ENCODE measurements at places on chromosomes 6 and 20.

DNA sequence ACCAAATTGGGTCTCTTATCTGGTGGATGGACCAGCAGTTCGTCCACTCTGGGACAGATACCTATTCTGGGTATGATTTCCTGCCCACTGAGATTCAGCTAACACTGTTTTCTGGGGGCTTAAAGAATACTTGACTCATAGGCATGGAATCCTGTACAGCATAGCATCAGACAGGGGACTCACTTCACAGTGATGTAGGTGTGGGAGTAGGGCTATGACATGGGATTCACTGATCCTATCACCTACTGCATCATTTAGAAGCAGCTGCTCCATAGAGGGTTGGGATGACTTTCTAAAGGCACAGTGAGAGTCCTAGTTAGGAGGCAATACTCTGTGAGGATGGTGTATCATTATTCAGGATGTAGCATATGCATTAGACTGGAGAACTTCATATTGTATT lies 74.5 kb upstream of the AHI1 start:
- no peak for DNase-seq

DNA sequence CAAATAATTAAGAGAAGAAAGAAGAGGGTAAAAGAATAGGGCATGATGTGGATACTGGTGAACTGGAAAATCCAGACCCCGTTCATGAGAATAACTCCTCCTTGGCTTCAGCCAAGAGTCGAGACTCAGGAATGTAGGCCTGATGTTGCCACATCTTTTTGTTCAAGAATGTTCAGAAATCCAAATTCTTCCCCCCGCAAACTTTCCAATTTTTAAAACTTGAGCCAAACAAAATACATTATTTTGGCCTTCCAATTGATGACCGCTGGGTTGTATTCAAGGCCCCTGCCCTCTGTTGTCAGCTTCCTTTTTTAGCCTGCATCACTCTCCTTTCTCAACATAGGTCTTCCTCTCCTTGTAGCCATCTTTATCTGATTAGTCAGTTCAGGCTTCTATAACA lies 106.1 kb downstream of the TNFAIP3 start:
- no peak for DNase-seq

DNA sequence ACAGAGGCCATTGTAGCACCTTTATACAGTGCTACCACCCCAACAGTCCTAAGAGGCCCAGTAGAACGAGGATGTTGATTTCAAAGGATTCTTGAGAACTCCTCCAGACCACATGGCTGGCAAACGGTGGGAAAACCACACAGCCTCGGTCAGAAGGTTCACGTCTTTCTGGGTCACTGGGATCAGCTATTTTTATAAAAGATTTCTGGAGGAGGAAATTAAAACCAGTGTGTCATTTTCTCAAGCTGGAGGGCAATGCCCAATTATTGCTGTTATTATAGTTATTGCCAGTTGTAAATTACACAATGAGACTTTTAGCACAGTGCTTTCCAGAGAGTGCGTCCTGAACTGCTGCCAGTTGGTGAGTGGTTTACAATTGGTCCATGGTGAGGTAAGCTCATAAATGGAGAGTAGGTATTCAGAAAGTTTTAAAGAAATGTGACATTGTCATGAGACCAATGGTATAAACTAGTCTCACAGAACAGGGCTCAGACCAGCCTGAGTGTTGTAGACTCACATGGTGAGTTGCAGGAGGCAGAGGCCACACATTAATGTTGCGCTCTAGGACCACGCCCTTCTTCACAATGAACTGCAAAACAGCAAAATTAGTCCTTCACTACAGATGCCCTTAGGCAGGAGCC lies 8.4 kb upstream of the PPP1R14C start:
- no peak for DNase-seq

GRCh38 chr6:112482373-112482772 lies 135.2 kb downstream of the RFPL4B start:
- no peak for DNase-seq

DNA sequence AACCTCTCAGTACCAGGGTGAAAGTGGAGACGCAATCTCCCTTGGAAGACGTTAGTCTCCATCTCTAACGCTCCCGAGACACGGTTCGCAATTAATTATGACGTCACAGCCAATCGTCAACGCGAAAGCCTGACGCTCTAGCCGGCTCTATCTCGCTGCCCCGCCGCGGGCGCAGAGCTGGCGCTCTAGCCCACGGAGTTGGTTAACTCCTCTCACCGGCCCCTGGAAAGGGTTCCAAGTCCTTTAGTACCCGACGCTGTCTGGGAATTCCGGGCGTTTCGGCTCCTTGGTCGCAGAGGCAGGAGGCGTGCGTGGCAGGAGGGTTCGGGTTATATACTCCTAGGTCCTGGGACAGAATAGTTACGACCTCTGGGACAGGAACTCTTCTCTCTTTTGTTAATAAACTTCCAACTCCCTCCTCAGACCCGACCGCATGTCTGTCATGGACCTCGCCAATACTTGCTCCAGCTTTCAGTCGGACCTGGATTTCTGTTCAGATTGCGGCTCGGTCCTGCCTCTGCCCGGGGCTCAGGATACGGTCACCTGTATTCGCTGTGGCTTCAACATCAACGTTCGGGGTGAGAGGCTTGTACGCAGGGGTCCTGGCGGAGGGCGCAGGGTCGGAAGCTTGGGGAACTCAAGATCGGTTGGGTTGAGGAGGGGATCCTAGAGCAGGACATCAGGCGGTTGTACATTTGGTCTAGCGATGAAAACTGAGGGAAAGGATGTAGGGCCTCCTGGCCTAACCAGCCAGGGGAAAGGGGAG lies at the start of gene POLR1H:
TSS of gene POLR1H (plus strand) at position 174 of the 766 bp plus-strand sequence. CDS start at position 434, 260 bp downstream.
- DNase-seq: peak; percentile 83

DNA sequence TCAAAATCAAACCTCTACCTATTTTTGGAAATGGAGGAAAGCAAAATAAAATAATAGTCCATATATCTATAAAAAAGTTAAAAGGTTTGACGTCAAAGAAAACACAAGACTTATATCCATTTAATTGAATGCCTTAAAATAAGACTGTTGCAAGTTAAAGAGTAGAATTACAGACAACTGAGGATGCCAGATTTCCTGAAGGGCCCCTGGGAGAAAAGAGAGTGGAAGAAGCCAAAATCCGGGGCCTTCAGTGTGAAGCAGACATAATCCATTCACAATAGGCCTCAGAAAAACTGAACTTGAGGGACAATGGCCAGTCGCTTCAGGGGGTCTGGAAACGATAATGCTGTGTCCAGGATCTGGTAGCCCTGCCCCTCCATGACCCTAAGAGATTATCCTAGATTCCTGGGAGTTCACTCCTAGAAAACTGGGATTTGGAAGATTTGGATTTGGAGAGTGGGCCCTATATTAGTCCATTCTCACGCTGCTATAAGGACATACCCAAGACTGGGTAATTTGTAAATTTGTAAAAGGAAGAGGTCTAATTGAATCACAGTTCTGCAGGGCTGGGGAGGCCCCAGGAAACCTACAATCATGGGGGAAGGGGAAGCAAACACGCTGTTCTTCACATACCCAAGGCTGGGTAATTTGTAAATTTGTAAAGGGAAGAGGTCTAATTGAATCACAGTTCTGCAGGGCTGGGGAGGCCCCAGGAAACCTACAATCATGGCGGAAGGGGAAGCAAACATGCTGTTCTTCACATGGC lies 94.0 kb upstream of the SLC2A12 start:
- no peak for DNase-seq

- no peak for DNase-seq
These were observed 2.1 kb downstream of the MMP24OS start for GRCh38 chr20:35275741-35276251.

DNA sequence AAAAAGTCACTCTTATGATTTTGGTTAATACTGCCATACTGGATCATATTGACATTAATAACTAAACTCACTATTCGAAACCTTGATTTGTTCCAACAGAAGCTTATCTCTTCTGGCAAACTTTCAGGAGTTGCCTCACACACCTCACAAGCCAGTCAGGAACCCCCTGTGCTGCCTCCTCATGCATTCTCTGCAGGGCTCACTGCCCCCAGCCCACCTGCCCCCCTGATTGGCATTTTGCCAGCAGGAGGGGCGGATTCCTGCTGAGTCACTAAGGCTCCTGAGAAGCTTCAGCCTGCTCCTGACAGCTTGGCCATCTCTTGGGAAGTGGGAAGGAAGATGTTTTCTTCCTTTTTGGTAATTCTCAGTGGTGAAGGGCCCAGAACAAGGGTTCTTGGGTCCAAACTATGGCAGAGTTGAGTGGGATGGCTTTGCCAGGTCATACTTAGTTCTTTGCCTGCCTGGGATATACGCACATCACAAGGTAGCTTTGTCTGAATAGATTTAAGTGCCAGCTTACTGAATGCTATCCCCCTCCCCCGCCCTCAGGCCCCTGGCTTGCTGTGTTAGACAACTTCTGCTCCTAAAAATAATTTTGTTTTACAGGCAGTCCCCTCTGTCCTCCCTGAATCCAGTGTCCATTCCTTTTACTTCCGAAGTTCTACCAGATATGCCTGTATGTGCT lies 31.4 kb downstream of the SLC35F1 start:
- no peak for DNase-seq

DNA sequence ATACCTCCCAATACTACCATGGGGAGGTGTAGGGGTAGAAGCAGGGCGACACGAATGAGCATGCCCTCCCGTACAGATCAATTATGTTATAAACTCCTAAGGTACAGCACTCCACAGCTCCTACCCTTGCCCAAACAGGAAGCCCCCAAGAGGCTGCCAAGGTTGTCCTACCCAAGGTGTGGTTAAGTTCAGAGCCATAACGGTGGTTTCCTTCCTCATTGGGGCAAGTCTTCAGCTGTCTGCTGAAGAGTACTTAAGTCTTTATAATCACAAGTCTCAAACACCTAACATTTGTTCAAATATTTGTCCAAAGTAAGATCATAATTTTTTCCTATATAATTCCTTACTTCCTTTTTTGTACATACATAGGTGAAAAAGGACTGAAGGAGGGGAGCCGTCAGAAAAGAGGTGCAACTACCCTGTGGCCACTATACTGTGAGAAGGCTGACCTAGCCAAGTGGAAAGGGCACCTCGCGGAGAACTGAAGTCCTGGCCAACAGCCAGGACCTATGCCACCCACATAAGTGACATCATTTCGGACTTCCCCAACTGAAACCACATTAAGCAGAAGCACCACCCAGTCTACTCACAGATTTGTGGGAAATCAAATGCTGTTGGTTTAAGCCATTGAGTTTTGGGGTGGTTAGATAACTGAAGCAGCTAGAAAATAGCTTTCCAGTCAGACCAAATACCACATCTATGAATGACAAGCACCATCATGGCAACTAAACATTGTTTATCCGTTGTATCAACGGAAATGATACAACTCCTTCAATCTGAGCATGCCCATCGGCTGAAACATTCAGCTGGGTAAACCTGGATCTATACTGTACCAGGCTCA lies 2.9 kb upstream of the RAB22A start:
- DNase-seq: peak; percentile 65

- no peak for DNase-seq
These were observed 775.8 kb downstream of the MAFB start for GRCh38 chr20:39913274-39913673.

Measured in activated T-cell treated with anti-CD3 and anti-CD28 coated beads for 24 hours (primary cell).